ENCODE measurements at places on chromosomes 3 and 15.

GRCh38 chr3:71255498-71255897 lies 328.0 kb downstream of the FOXP1 start:
- no peak for DNase-seq

DNA sequence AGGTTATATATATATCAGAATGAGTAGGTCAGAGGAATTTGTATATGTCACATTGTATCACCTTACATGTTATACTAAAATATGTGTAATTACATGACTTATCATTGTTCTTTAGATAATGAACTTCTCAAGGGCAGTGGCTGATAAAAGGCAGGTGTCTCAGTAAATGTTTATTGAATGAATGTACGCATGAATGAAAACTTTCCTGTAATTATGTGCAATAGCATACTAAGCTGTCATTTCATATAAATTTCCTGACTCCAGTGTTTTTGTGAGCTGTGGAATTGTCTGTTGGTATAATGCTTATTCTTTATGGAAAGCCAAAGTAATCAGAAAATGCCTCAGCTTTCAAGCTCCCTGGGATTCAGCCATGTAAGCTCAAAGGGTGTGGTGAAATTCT lies 4.2 kb downstream of the TBC1D23 start:
- DNase-seq = no peak

- DNase-seq = no peak
Observed at GRCh38 chr3:37859908-37860199, 1.8 kb upstream of the CTDSPL start.

DNA sequence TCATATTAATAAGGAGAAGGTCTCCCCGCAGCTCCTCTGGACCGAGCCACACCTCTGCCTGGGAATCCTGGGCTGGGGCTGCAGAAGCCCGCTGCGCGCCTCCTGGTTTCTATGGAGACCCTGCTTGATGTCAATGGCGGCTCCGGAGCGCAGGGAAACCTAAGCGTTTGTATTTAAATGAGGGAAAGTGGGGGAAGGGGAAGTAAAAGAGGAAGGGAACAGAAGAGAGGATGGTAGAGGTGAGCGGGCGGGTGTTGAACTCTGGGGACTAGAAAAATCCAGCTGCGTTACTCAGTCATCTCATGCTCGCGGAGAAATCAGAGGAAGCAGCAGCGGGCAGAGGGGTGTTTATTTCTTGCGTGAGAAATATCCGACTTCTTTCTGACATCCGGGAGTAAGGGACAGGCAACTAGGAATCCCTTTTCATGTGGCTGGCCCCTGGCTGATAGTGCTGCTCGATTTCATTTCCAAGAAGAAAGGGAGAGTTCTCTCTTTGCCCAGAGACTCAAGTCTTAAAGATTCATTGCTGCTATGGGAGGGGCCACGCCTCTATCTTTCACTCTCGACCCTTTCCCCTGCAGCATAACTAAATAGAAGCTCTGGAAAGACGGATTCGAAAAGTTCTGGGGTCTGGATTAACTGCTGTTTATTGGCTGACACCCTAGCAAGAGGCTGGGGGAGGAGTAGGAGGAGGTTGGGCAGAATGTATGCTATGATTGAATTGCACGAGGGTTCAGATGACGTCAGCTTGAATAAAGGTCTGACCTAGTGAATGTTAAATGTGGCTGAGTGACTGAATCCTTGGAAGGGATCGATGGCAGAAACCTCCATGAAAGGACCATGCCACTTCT lies 110.5 kb upstream of the GAP43 start:
- no peak for DNase-seq

- DNase-seq = no peak
Observed at GRCh38 chr3:125156456-125156855, 56.1 kb downstream of the SLC12A8 start.

- DNase-seq = no peak
Observed at GRCh38 chr15:52636459-52636858, 42.7 kb downstream of the ATOSA start.

- DNase-seq = no peak
Observed at GRCh38 chr3:160226026-160226907, 1.0 kb downstream of the C3orf80 start.

DNA sequence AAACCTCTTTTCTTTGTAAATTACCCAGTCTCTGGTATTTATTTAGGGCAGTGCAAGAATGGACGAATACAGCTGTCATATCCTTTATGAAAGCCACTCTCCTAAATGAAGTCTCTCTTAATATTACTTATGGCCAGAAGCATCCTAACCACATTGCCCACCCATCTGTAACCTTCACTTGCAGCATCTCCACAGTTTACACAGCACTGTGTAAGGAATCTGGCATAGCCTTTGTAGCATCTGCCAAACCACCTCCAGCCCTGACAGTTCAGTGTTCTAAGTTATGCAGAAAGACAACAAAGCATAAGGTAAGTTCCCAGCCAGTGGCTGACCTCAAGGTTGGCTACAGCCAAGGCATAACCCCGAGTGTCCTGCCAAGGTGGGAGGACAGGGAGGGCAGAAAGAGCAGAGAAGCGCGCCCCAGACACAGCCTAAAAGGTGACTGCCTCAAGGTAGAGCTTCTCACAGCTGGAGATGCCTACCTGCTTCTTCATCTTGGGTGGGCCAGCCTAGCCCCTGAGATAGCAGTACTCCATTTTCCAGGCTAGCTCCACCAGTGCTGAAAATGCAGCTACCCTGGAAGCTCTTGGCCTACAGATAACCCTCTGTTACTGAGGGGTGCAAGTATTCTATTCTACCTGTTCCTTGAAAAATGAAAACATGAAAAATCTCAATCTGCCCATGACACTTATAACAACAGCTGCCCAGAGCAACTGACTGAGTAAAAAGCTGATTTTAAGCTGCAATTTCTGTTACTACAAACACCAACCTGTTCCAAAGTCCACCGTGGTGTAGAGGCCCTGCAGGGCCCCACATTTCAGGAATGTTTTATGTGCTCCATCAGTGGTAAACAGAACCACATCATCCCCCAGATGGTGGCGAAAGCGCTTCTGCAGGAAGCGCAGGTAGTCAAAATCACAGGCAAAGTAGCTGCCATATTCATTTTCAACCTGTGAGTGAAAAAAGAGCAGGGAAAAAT lies 39.3 kb downstream of the GLB1 start:
- no peak for DNase-seq

DNA sequence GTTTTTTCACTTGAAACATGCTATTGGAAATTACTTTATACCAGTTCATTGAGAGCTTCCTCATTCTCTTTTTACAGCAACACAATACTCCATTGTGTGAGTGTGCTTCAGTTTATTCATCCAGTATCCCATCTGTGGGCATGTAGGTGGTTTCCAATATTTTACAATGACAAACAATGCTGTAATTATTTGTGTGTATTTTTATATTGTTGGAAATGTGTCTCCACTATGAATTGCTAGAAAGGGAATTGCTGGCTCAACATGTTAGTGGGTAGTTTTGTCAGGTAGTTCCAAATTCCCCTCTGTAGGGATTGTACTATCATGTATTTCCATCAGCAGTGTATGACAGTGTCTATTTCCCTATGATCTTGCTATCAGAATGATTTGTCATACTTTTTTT lies 65.8 kb upstream of the MAGI1 start:
- DNase-seq = no peak

- no peak for DNase-seq
Observed at GRCh38 chr3:93981649-93982048, 1.7 kb downstream of the ARL13B start.

DNA sequence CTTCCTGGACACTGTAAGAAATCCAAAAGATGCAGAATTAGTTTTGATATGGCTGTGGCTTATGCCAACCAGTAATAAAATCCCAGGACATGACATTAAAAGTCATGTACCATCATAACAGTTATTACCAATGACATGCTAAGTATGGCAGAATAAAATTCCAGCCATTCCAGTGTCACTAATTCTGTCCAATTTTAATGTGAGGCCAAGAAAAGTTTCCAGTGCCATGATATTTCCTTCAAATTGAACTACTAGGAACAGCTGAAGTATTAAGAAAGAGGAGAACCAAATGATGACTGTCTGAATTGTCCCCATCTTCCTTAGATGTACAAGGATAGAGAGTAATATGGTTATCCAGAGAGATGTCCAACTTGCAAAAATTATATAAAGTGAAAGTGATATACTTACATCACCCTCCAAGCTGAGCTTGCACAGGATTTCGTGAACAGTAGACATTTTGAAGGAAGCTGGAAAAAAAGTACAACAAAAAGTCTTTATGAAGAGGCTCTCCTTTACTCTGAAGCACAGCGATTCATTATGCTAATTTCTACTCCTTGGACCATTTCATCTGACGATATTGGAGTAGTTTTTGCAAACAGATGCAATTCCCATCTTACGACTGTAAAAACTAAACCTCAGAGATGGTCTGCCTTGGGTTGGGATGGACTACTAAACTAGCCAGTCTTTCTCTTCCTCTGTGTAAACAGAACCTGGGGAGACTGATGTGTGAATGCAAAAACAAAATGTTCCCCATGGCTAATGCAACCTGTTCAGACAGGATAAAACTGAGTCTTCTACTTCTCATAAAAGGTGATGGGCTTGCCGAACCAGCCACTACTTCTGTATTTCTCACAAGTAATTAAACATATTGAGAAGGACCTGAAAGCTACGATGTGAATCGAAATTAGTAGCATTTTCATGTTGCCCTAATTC lies 11.9 kb downstream of the ANXA2 start:
- no peak for DNase-seq

DNA sequence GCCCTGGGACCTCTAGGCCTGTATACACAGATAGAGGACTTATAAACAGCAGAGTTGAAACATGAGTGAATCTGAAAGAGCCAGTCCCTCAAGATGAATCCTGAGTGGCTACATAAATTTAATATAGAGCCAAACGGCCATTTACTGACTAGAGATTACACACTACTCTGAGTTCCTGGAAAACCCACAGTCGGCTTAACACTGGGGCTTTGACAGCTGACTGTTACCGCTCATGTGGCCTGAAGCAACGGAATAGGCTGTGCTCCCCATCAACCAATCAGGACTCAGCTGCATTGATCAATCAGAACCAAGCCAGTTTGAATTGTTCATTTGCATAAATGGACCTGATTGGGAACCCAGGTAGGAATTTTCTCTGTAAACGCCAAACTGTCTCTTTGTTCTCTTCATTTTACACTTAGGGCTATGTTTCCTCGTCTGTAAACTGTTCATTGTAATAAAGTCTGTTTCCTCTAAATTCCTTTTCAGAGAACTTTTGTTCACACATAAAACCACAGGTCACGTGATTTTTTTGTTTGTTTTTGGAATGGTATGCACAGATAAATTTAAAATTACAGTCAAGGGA lies 40.5 kb downstream of the CCNL1 start:
- DNase-seq = no peak
